ENCODE measurements at places on chromosomes 4 and X.

- DNase-seq, result no peak
These were observed 1639.3 kb downstream of the RPA4 start for GRCh38 chrX:98523026-98523425.

GRCh38 chr4:184810720-184811119, 15.0 kb downstream of the ACSL1 start:
- no peak for DNase-seq

DNA sequence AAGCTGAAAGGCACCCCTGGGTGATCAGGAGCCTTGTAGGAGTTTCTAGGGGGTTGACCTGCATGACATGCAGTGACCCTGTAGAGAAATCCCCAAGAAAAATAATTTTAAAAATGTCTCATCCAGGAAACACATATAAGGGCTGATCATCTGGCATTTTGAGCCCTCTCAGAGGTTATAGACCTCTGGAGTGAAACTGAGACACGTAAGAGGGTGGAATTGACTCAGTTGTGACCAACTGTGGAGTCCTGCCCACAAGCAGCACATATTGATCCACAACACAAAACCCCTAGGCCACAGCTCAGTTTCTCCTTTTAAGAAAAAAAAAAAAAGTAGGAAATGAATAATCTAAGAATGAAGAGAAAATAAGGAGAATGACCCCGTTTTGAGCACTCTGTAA, 32.5 kb upstream of the MTMR8 start:
- no peak for DNase-seq

- DNase-seq, result no peak
These were observed 140.5 kb downstream of the GRIA3 start for GRCh38 chrX:123324625-123325024.

GRCh38 chr4:169841776-169842175, 84.0 kb upstream of the HPF1 start:
- DNase-seq, result no peak
